ENCODE measurements at places on chromosomes 1 and 21.

DNA sequence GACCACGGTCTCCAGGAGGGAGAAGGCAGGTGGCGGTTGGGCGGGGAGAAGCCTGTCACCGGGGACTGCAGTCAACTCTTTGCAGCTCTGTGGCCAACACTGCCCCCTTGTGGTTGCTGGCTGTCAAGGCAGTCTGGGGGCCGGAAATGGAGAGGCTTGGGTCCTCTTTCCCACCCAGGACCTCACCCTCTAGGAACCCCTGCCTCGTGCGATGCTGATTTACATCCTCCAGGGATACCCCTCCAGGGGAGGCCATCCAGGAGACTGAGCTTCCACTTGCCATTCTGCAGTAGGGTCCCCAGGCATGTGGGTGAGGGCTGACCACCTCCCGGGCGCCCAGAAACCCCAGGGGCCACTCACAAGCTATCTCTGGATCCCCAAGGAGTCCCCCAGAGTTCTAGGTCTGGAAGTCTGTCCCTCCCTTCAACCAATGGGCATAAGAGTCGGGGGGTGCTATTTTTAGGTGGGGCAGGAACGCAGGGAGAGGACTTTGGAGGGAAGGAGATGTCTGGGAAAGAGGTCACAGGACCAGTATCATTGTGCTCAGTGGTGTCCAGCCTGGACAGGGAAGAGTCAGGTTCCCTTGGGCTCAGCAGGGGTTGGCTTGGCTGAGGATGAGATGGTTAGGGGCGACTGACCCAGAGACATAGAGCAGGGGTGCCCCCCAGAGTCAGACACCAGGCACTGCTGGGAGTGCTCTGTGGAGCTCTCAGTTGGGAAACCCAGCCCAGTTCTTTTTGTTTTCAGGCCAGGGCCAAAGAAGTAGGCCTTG lies 7.1 kb upstream of the GPR61 start:
- peak; percentile 52 for DNase-seq

- DNase-seq = no peak
Observed at GRCh38 chr1:10007169-10007568, 10.1 kb downstream of the RBP7 start.

- DNase-seq = no peak
Observed at GRCh38 chr1:191222206-191222605, 744.5 kb upstream of the BRINP3 start.

DNA sequence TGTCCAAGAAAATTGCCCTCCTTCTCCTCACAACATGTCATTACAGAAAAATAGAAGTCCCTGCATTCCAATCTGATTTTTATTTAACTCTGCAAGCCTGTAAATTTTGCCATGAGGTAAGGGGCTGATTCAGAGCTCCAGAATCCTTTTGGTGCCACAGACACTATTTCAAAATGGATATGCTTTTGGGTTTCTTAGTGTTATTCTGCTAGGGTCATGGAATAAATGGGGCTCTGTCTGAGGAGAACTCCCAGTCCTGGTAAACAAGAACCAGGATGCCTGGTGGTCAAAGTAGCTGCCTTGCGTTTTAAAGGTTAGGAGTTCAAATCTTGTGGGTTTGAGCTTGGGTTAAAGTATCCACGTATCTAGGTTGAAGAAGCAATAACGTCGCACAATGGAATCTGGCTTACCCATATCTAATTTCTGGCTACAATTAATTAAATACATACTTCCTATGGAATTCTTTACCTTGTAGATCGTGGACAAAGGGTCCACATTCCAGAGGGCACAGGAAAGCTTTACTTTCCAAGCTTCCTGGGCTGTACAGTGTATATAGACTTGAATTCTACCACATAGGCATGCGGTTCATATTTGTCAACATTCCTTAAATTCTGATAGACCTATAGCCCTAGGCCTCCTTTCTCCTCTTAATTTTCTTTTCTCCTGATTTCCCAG lies 98.0 kb upstream of the CDC42BPA start:
- no peak for DNase-seq

DNA sequence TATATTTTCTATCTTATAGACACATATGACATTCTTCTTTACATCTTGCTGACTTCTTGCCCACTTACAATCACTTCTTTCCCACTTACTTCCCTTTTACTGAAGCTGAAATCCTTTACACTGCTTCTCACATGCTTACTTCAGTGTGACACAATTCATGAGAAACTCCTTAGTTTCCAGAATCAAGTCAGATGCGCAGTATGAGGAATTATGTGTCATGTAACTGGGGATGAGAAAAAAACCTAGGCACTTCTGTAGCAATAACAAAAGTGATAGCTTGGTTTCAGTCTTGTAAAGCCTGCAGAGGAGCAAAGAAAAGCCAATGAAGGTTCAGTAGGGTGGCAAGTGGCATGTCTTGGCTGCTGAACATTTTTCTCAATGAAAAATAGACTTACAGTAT lies 566.2 kb upstream of the RGS18 start:
- DNase-seq = no peak

GRCh38 chr1:98112626-98113025 lies 191.8 kb upstream of the DPYD start:
- no peak for DNase-seq

- peak; percentile 45 for DNase-seq
Observed at GRCh38 chr1:174800216-174800851, 199.4 kb upstream of the CACYBP start.

GRCh38 chr1:209190591-209191261 lies 392.8 kb upstream of the CAMK1G start:
- DNase-seq = no peak

DNA sequence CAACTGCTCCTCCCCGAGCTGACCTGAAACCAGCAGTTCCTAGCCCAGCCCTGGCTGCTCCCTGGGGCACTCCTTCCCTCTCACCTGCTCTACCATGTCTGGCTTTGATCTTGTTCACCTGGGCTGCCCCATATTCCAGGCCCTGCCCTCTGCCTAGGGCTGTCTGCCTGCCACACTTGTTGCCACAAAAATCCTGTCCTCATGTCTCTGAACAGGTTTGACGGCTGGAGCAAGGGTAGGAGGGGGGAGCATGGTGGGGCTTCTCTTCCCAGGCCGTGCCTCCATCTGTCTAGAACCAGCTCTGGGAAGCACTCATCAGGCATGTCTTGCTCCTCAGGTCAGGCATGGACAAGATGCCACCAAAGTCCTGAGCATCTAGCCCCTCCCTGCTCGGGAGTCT lies 44.3 kb upstream of the WNT2B start:
- no peak for DNase-seq

DNA sequence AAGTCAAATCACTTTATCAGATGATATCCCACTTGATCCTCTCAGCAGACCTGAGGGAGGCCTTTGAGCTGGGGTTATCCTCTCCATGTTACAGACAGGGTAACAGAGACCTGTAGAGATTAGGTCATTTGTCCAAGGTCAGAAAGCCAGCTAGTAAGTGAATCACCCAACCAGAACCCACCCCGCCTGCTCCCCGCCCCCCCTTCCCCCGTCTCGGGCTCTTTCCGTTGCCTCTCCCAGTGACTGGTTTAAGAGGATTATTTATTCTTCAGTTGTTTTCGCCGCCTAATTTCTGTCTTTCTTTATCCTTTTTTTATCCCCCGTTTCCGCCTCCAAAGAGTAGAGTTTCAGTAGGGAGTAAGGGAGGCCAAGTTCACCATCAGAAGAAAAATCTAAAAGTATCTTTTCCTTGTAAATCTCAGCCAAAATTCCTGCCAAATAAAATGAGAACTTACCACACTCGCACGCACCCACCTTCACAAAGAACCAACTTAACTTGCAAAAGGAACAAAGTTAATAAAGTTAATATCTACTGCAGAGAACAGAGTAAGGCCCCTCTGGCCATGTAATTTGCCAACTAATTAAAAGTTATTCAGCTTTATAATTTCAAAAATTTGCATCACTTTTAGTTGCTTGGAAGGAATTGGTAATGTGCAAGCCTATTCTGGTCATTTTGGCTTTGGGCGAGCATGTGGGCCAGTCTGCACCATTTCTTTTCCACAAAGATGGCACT lies 76.8 kb upstream of the TRABD2B start:
- no peak for DNase-seq

DNA sequence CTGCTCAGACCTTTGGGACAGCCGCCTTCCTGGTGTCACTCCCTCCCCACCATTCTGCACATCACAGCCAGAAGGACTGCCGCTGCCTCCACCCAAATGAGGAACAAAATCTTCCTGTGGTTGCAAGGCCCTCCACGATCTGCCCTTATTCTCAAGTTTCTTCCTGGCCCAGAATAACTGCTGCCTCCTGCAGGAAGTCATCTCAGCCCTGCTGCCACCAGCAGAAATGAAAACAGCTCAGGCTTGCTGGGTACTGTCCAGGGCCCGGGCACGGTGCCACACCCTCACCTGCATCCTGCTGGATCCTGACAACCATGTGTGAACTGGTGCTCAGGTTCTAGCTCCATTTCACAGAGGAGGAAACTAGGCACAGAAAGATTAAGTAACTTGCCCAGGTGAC lies 2.8 kb downstream of the CLDN19 start:
- DNase-seq = no peak

DNA sequence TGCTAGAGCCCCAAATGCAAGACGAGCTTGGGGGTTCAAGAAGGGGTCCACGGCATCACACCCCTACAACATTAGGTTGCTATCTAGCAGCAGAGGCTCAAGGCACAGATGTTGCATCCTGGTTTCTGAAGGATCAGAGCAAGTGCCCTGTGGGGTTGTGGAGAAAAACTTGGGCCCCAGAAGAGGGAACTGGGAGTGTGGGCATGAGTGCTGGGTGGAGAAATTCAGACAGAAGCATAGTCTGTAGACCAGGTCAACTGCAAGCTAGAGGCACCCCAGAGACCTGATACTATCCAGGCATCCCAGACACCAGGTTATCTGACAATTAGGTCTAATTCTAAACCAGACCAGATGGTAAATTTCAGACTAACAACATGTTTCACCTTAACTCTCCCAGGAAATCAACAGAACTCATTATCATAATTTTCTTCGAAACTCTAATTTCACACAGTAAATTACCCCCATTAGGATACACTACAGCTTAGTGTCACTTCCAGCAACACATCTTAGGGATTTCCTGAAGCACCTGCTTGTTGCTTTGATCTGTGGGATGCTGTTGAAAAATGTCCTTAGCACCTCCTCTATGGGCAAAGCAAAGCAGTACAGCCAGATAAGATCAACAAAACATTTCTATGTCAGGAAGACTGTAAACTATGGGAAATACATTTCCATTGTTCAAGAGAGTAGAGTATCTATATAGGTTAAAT lies 179.3 kb downstream of the VAV3 start:
- no peak for DNase-seq

GRCh38 chr1:53367503-53368313 lies 39.8 kb upstream of the LRP8 start:
- DNase-seq = peak; percentile 4

GRCh38 chr21:40852563-40852962 lies 5.6 kb upstream of the DSCAM start:
- DNase-seq = no peak

DNA sequence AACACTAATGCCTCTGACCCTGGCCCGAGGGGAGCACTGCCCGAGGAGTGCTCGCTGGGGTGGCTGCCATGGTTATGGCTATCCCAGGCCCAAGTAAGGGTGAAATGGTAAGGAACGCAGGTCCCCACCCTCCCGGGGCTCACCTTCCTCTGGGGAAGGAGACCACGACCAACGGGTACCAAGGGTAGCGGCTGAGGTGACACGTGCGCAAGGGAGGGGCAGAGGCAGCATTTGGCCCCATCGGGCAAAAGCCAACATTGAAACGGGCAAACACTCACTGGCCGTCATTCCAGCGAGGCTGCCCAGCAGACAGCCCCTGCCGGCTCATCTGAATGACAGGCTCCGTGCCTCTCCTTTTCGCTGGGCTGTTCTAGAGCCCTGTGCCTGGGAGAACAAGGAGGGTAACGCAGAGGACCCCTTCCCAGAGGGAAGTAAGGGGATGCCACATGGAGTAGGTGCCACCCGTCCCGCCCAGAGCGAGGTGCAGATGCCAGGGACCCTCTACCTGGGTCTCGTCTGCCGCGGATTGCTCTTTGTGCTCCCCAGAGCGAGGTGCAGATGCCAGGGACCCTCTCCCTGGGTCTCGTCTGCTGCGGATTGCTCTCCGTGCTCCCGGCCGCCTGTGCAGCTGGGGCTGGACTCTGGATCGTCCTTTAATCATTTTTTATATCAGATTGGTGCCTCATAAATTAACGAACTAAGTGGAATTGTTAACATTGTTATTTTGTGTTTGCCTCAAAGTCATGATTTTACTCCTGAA lies 16.2 kb downstream of the ACTRT2 start:
- DNase-seq = no peak

DNA sequence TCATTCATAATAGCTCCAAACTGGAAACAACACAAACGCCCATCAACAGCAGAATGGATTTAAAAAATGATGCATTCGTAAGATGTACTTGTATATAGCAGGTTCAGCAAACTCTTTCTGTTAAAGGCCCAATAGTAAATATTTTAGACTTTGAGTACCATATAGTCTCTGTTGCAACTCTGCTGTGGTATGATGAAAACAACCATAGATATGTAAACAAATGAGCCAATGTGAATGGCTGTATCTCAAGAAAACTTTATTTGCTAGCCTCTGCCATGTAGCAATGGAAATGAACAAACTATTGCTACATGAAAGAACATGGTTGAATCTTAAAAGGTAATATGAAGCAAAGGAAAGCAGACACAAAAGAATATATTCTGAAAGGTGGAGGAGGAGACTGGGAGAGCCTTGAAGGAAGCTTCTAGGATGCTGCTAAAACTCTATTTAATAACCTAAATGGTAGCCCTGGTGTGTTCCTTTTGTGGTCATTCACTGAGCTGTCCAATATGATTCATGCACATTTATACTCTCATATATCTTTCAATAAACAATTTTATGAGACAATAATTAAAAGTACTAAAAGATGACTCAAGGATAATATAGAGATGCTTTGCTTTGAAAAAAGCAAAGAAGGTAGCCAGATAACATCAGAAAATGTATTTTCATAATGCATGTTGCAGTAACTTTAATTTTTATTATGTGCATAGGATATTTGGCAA lies 29.1 kb upstream of the FMO3 start:
- DNase-seq = no peak

Measured in hippocampal formation (tissue), 2 donors.